ENCODE measurements at places on chromosomes 5 and 9. TPM values are rescaled to one million over a fixed set of nuclear protein-coding genes. Genes with fewer than 3 reads are reported as not detected.

Gene CCDC180
- 9.8 TPM for total RNA-seq

Gene TGFBI
- total RNA-seq = 4.9 TPM

DNA sequence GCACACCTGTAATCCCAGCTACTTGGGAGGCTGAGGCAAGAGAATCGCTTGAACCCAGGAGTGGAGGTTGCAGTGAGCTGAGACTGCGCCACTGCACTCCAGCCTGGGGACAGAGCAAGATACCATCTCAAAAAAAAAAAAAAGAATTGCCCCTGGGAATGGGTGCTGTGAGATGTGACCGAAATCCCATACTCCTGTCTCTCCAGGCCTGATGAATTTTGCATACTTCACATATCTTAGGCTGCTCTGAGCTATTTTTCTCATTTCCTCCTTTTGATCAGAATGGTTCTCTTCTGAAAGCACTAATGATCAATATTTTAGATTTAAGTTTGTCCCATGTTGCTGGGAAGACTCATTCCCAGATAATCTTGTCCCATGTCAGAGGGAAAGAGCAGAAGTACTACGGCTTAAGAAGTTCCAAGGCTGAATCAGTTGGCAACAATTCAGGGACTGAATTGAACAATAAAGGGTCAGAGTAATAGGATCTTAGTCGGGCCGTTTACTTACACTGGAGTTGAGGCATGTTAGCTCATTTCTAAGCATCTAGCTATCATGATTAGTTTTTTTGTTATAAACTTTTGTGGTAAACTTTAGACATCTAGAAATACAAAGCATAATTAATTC, 44.2 kb upstream of the TENT2 start:
- no peak for DNase-seq

Gene SHISAL2B
- not detected for total RNA-seq

DNA sequence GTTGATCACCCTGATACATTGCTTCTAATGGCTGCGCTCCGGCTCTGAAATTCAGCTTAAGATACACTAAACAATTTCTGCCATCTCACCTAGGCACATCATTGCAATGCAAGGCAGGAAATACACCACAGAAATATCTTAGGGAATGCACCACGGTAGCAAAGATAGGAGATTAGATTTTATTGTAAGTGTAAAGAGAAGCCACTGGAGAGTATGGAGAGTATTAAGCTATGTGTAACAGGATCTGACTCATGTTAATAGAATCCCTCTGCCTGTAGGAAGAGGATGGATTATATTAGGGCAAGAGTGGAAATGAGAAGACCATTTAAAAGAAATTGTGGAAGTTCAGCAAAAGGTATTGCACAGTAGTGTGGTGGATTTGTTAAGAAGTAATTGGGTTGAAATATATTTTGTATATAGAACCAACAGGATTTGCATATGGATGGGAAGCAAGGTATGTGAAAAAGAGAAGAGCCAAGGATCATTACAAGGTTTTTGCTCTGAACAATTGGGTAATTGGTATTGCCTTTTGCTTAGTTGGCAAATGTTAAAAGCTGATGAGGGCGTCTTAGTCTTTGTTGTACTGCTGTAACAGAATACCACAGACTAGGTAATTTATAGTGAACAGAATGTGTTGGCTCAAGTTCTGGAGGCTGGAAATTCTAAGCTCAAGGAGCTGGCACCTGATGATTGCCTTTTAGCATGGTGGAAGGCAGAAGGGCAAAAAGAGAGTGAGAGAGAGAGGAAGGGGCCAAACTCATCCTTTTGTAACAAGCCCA, 636.1 kb downstream of the PSAT1 start:
- no peak for DNase-seq

Gene PCDHGB6
- total RNA-seq = 9.8 TPM

- no peak for DNase-seq
Observed at GRCh38 chr5:7325975-7326913, 69.7 kb upstream of the ADCY2 start.

Gene SPAG8
- 2.9 TPM for total RNA-seq

Gene CDC20B
- not detected for total RNA-seq

DNA sequence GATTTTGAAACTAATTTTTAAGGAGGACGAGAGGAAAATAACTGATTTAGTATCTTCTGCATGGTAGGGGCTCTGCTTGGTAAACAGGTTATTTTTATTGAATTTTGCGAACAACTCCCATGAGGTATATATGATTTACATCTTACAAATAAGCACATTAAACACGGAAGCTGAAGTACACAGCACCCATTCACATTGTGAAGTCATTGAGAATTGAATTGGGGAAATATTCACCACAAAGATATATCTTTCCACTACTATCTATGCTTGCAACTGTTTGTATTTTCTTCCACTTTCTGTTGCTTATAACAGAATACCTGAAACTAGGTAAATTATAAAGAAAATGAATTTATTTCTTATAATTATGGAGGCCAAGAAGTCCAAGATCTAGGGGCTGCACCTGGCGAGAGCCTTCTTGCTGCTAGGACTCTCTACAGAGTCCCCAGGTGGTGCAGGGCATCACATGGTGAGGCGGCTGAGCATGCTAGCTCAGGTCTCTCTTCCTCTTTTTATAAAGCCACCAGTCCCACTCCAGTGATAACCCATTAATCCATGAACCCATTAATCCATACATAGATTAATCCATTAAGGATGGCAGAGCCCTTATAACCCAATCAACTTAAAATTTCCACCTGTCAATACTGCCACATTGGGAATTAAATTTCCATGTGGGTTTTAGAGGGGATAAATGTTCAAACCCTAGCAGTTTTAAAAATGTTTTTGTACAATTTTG, 79.0 kb upstream of the ZNF608 start:
- no peak for DNase-seq

- no peak for DNase-seq
Observed at GRCh38 chr9:71685394-71685793, 82.9 kb downstream of the CEMIP2 start.

DNA sequence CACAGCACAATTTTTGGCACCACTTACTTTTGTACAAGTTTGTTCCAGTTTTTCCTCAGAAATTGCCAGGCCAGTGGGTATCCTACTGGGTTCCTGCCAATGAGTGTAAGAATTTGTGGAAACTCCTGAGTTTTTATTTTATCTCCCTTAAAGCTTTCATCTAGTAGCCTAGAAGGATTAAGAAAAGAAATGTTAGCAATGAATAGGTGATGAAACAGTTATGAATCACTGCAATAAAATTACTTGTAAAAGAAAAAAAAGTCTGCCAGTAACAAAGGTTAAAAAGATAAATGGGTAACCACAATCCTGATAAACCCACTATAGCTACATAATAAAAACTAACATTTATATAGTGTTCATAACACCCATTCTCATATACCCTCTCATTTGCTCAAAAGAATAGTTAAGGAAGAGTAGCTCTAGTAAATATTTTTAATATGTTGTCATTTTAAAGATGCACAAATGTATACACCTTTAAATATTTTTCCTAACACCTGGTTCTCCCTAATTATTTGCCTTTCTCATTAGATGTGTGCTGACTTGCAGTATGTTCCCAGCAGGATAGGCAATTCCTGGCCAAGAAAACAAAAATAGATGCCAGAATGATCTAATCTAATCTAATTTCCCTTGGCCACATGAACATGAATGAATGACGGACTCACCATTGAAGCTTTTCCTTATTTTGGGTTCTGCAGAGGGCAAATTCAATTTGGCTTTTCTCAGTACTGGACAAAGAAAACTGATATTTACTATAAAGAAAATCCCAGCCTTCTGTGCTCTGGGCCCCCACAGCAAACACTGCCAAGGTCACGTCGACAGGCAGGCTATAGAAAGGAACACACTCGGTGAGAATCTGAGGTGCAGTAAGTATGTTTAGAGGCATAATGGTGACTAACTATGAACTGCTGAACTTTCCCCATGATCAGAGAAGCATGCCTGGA, 26.4 kb downstream of the ERAP1 start:
- DNase-seq = no peak

- no peak for DNase-seq
Observed at GRCh38 chr5:12330381-12330780, 426.1 kb upstream of the CTNND2 start.

Gene GABRG2
- 40.4 TPM for total RNA-seq

DNA sequence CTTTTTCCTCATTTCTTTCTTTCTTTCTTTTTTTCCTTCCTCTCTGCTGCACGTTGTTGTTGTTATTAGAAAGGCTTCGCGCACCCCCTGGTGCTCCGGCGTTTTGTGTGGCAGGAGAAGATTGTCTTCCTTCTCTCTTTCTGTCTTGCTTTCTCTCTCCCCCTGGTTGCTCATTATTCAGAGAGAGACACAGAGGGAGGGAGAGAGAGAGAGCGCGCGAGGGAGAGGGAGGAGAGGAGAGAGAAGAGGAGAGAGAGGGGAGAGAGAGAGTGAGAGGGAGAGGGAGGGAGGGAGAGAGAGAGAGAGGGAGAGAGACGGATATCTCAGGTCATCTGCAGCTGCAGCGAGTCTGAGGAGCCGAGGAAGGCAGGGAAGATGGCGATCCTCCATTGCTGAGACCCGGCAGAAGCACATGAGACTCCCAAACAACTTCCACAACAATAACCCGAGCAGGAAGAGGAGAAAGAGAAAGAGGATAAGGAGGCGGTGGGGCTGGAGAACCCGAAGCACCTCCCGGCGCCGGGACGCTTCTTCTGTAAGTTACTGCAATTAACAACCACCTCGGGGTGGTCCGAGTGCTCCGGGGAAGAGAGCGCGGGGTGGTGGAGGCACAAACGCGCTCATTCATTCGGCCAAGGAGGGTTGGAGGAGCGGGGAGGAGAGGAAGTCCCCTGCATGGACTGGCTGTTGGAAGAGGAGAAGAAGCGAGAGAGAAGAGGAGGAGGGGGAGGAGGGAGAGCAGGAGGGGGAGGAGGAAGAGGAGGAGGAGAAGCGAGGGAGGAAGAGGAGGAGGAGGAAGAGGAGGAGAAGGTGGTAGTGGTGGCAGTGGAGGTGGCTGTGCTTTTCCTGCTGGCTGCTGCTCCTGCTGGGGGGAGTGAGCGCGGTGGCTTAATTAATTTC, at the start of gene ZNF462:
TSS of gene ZNF462 (plus strand) at position 346 of the 900 bp plus-strand sequence. CDS start 60,218 bp downstream, outside the sequence.
- DNase-seq = peak; percentile 55

Gene CDH9
- 31.4 TPM for total RNA-seq

- DNase-seq = no peak
Observed at GRCh38 chr9:11149065-11149464, 536.3 kb upstream of the PTPRD start.

Gene TNIP1
- 15.1 TPM for total RNA-seq

- DNase-seq = no peak
Observed at GRCh38 chr9:126684345-126684744, 70.6 kb downstream of the LMX1B start.

DNA sequence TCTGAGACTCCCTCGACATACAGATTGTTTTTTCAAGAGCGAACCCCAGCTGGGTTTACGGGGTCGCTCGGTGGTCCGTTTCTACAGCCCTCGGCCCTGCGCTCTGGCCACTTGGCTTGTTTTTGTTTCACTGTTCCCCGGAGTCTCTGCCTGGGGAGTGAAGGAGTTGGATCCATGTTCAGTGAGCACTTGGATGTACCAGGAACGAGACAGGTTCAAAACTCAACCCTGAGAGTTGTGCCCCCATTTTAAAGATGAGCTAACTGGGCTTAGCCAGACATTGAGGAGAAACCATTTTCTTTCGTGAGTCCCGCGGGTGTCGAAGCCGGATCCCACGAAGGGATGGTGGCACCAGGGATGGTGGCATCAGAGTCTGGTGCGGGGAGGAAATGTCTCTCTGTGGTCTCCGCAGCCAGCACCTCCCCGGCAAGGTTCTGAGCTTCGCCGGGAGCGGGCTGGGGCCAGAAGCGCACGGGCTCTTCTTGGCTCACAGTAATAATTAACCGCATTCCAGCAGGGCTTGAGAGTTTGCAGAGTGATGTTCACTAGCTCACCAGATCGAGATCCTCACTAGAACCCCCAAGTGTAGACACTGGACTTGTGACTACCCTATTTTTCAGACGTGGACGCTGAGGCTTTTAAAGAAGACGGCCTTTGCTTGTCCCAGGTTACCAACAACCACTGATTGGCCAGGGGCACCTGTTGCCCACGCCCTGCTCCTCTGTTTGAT, 1.0 kb downstream of the MSX2 start:
- DNase-seq = no peak

Gene CFAP77
- total RNA-seq = not detected

GRCh38 chr9:83011611-83012010, 51.3 kb downstream of the RASEF start:
- no peak for DNase-seq

Gene PCSK1
- 2.9 TPM for total RNA-seq

- no peak for DNase-seq
Observed at GRCh38 chr9:134555094-134555650, 86.4 kb upstream of the COL5A1 start.

DNA sequence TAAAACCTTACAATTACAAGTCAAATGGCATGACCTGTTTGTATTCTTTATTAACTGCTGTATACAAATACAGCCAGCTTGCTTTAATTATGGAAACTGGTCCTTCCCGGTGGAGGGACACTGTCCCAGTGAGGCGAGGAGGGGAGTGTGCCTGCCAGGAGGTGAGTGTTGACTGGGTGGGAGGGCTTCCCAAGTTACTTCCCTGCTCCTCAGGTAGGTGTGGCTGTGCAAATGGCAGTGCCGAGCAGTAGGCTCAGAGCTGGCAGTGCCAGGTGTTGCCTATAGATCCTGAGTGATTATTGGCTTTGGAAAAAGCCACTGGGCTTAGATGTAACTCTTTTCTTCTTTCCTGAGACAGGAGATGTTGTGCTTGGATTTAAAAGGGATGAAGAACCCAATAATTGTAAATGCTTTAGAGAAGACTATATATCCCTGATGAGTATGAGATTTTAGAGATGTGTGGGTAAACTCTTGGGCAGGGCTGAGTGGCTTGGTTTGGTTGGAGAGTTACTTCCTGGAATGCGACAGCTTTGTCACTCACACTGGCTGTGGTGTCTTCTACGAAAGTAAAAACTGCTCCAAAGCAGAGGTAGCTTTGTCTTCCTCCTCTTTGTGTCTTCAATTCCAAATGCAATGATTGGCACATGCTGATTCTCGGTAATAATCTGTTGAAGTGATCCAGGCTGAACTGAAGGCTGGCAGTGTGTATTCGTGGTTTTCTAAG, 43.7 kb downstream of the GLRX start:
- DNase-seq = no peak

- no peak for DNase-seq
Observed at GRCh38 chr9:121466142-121466541, 33.5 kb downstream of the GGTA1 start.

DNA sequence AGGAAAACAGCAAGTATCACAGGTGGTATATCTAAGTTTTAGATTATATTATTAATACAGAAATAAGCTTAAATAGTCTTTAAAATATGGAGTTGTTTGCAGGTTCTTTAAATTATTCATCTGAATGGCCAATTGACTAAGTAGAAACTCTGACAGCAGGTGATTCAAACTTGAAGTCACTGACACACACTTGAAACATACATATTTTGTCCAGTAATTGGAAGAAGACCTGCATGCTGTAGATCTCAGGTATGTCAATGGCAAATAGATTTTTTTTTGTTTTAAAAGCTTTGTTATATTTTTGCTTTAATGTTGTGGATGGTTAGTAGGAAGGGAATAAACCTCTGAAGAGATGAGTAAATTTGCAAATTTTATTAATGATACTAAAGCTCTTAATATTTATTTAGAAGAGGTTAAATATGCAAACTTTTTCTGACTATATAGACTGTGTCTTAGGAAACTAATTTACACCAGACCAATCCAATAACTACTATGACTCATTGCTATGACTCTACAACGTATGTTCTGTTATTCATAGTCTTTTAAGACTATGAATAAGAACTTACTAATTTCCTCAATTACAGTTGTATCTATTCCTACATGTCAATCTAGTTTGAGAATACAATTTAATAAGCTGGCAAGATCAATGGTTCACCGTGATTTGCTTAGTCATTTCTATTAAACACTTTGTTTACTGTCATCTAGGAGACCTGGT, 53.9 kb upstream of the RORB start:
- DNase-seq = no peak

Gene C1QTNF2
- total RNA-seq = 2.0 TPM

Gene GFPT2
- total RNA-seq = 11.0 TPM

GRCh38 chr5:147061431-147061830, 173.4 kb upstream of the STK32A start:
- no peak for DNase-seq

Gene CARD19
- total RNA-seq = 14.3 TPM

Measured in frontal cortex (tissue), 4 donors.